Cardiac fibroblast (primary cell): ENCODE measurements at places on chromosomes 6 and 20.

GRCh38 chr20:56202493-56203077 lies 45.9 kb upstream of the MC3R start:
- DNase-seq = peak; percentile 30

GRCh38 chr6:37877373-37878149 lies 58.0 kb downstream of the ZFAND3 start:
- DNase-seq = no peak

DNA sequence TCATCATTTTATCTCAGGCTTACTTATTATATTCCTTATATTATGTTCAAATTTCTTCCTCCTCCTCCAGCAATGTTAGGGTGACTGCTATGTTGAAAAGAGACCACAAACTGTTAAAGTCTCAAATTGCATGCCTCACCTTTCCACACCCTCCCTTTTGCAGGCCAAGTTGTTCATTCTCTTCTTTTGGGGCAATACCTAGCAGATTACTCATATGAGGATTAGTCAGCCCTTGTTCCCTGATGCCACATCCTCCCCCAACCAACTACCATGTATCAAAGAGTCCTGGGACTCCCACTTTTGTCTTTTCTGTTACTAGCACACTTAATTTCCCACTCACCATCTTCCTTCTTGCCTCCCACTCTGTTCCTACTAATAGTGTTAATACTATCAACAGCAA lies 434.7 kb downstream of the BCKDHB start:
- peak; percentile 94 for DNase-seq

- DNase-seq = no peak
Observed at GRCh38 chr6:131862476-131862875, 54.7 kb downstream of the ENPP1 start.

DNA sequence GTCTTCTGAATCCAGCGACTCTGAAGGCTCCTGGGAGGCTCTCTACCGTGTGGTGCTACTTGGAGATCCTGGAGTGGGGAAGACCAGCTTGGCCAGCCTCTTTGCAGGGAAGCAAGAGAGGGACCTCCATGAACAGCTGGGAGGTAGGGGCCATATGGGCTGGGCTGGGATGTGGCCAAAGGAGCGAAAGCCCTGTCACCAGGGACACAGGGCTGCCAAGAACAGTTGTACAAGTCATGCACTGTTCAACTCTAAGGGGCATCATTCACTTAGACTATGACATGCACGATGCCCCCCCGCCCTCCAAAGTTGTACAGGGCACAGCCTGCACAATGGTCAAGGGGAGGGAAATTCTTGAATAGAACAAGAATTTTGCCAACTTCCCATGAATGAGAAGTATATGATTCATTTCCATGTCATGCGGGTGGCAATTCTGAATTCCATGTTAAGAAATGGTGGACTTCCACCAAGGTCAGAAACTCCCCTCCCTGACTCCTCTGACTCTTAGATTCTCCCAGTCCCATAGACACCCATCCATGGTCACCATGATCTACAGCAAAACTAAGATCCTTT lies 1.6 kb downstream of the REM1 start:
- peak; percentile 28 for DNase-seq

GRCh38 chr6:100454551-100455229 lies 10.0 kb downstream of the SIM1 start:
- peak; percentile 29 for DNase-seq

GRCh38 chr6:158072083-158072721 lies 90.5 kb downstream of the SYNJ2 start:
- DNase-seq = peak; percentile 81

DNA sequence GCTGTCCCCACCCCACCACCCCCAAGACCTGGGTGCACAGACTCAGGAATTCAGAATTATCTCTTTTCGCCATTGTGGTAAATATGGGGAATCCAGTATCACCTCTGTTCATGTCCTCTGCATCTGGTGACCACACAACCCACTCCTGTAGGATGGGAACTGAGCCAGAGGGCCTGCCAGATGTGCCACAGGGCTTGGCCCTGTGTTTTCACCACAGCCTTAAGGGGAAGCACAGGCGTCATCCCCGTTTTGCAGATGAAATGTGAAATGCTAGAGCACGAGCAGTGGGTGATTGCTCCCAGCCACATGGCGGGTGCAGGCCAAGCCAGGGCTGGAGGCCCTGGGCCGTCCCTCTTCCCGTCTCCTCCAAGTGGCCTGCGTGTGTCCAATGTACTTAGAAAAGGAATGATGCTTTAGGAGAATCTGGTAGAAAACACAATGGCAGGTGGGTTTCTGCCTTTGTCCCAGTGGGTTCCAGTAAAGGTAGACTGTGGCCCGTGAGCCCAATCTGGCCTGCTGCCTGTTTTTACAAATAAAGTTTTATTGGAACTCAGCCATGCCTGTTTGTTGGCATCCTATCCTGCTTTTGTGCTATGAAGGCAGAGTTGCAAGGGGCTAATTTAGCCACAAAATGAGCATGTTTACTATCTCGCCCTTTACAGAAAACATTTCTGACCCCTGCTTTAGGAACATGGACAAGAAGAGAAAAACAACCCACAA lies 309.2 kb downstream of the CDH4 start:
- no peak for DNase-seq

GRCh38 chr6:46882645-46883044 lies 39.1 kb downstream of the ADGRF5 start:
- no peak for DNase-seq

DNA sequence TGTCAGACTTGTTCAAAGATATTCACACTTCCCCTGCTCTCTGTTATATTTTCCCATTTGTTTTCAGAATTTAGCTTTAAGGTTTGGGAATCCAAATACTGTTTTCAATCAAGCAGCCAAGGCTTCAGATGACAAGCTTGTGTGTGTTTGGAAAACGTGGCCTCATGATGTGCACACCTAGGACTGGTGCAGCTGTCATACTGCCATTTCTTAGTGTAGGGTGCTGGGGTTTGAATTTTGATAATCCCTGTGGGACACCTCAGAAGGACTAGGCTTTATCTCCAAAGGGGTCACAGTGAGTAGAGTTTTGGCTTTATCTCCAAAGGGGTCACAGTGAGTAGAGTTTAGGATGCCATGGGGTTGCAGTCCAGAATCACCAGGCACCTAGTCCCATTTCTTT lies 65.3 kb upstream of the JAG1 start:
- DNase-seq = no peak

DNA sequence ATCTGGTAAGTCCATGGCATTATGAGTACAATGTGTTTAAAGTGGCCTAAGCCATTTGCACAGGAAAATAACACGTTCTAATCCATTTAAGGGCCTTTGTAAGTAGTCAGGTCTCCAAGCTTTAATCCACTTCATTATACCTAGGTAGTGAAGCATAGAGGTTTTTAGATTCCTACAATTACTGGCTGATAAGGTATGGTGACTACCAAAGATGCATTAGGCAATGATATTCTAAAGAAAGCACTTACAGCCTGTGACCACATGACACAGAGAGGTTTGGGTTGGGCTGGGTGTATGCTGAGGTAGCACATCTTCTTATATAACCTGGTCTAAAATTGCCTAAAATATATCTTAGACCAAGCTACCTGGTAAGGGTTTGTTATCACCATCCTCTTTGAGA lies 504.4 kb downstream of the TFAP2B start:
- no peak for DNase-seq

- DNase-seq = no peak
Observed at GRCh38 chr6:19602434-19603013, 234.6 kb upstream of the ID4 start.

- DNase-seq = no peak
Observed at GRCh38 chr20:5836569-5836968, 86.4 kb downstream of the SHLD1 start.

DNA sequence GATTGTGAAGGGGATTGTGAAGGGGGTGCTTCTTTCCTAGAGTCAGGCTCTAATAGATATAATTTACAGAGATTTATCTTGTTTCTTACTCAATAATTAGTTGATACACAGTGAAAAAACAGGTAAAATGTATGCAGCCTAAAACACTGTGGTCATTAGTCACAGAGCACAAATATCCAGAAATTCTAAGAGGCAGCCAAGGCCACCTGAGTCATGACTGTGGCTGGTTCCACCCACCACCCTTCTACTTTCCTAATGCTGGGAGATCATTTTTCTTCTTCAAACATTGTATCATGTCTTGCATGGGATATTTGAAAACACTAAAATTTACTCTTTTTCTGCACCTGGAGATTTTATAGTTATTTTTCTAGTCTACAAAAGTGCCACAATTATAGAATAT lies 181.6 kb downstream of the OTOR start:
- no peak for DNase-seq

- no peak for DNase-seq
Observed at GRCh38 chr20:42914302-42914701, 275.4 kb downstream of the PTPRT start.

- DNase-seq = no peak
Observed at GRCh38 chr20:38892091-38892981, 33.9 kb upstream of the FAM83D start.

- DNase-seq = peak; percentile 38
Observed at GRCh38 chr6:90286884-90287488, 9.7 kb downstream of the BACH2 start.

DNA sequence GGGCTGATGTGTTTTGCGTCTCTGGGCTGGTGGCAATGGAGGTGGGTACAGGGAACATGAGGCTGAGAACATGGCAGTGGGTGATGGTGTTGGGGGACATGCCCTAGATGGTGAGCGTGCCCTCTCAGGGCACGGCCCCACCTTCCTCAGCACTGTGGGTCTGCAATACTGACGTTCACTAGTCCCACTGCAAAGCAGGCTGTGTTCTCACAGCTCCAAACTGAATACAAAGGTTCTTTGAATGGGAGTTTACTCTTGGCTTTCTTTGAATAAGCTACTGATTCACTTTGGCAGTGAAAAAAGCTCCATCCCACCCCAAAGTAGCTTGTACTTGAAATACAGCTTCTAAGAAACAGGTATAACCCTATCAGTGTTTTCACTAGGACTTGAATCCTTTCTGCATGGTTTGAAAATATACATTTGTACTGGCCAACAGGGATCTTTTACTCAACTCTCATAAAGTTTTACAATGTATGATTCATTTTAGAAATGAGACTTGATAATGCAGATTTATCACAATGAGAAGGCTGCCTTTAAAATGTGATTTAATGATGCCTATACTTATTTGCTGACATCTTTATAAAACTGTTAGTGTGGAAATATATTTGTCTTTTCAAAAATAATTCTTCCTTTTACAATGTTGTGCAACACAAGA lies 400.7 kb downstream of the ZFAND3 start:
- DNase-seq = no peak

GRCh38 chr6:55276745-55277530 lies 50.3 kb upstream of the GFRAL start:
- DNase-seq = peak; percentile 80

DNA sequence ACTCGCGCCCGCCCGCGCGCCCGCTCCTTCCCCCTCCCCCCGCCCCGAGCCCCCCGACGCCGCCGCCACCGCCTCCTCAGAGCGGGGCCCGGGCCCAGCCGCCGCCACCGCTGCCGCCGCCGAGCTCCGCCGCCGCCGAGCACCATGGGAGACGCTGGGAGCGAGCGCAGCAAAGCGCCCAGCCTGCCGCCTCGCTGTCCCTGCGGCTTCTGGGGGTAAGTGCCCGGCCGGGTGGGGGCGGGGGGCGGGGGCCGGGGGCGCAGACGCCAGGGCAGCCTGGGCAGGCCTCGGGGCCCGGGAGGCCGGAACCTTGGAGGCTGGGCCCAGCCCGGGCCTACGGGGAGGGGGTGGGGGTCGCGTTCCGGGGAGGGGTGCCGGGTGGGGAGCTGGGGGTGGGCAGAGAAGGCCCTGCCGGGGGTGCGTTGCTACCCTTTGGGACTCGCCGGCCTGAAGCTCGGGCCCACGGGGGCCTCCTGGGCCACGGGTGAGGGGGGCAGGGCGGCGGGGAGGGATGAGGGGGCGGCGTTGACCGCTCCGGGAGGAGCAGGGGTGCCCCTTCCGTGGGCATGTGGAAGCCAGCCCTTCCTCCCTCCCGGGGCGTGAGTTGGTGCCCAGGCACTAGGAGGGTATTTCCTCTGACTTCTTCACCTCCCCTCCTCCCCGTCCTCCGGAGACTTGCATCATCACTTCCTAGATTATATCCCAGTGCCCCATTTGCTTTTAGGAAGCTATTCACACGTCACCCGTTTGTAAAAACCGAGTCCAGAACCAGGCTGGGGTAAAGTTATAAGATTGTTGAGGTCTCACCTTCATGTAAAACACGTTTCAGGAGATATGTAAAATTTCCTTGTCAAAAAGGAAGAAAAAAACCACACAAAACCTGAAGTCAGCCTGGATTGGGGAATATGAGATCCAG lies 533 bp downstream of the ZFAND3 start:
- DNase-seq = peak; percentile 86

- no peak for DNase-seq
Observed at GRCh38 chr6:57279013-57279412, 38.4 kb upstream of the PRIM2 start.

DNA sequence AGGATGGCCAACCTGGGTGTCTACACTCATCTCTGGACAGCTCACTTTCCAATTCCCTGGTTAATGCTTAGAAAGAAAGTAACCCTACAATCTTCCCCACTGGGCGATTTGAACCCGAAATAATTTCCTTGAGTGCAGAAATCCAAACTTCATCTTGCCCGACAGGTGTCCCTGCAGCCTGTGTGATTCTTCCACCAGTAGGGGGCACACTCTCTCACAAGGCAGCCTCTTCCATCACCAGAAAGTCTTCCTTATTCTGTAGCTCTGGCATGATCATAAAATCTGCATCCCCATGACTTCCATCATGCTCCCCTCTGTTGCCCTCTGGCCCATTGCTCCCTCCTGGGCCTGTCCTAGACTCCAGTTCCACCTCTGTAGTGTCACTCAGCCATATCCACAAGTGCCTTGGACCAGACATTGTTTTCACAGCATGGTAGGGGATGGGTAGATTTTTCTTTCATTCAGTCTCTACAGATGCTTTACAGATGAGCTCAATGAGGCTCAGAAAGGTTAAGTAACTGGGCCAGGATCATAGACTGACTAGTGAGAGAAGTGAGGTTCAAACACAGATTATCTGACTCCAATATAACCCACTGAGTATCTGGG lies 170.4 kb upstream of the SPTLC3 start:
- DNase-seq = no peak

- peak; percentile 55 for DNase-seq
Observed at GRCh38 chr6:53581173-53581773, 36.4 kb upstream of the GCLC start.

GRCh38 chr6:17729223-17730077 lies 22.7 kb upstream of the NUP153 start:
- DNase-seq = peak; percentile 14

DNA sequence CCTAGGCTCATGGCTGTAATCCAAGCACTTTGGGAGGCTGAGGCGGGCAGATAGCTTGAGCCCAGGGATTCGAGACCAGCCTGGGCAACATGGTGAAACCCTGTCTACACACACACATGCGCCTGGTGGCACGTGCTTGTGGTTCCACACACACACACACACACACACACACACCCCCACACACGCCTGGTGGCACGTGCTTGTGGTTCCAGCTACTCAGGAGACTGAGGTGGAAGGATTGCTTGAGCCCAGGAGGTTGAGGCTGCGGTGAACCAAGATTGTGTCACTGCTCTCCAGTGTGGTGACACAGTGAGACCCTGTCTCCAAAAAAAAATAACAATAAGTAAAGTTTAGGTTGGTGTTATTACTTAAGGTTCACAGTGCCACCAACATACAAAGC lies 165.8 kb downstream of the ZFAND3 start:
- DNase-seq = no peak
